ENCODE measurements at places on chromosomes 3 and 15.

GRCh38 chr3:124995460-124995994 lies 60.3 kb downstream of the HEG1 start:
- no peaks in the 10 kb centered on the region for H3K27me3 ChIP-seq
- no peak overlapping the region for H3K27ac ChIP-seq

GRCh38 chr3:142904639-142905436 lies 16.0 kb upstream of the PCOLCE2 start:
- H3K4me1 ChIP-seq, result no peaks in the 10 kb centered on the region
- no peak for DNase-seq
- no peak overlapping the region for H3K4me3 ChIP-seq
- no peaks in the 10 kb centered on the region for H3K36me3 ChIP-seq
- no peaks in the 10 kb centered on the region for H3K27me3 ChIP-seq

DNA sequence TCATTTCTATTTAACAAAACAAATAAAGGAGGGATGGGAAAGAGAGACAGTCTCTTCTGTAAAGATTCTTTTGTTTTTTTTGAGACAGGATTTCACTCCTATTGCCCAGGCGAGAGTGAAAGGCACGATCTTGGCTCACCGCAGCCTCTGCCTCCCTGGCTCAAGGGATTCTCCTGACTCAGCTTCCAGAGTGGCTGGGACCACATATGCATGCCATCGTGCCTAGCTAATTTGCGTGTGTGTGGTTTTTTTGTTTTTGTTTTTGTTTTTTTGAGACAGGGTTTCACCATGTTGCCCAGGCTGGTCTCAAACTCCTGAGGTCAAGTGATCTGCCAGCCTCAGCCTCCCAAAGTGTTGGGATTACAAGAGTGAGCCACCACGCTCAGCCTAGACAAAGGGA lies 23.3 kb downstream of the STAG1 start:
- peaks cover 14% of the 10 kb centered on the region for H3K4me1 ChIP-seq
- no peaks in the 10 kb centered on the region for H3K27me3 ChIP-seq
- no peak overlapping the region for H3K27ac ChIP-seq
- no peak overlapping the region for H3K4me3 ChIP-seq
- DNase-seq, result no peak

GRCh38 chr3:40649346-40649745 lies 124.6 kb downstream of the ZNF621 start:
- H3K36me3 ChIP-seq, result no peaks in the 10 kb centered on the region
- H3K4me1 ChIP-seq, result peaks cover 1% of the 10 kb centered on the region
- H3K27ac ChIP-seq, result no peak overlapping the region
- no peak for DNase-seq
- H3K4me3 ChIP-seq, result no peak overlapping the region
- no peaks in the 10 kb centered on the region for H3K27me3 ChIP-seq

DNA sequence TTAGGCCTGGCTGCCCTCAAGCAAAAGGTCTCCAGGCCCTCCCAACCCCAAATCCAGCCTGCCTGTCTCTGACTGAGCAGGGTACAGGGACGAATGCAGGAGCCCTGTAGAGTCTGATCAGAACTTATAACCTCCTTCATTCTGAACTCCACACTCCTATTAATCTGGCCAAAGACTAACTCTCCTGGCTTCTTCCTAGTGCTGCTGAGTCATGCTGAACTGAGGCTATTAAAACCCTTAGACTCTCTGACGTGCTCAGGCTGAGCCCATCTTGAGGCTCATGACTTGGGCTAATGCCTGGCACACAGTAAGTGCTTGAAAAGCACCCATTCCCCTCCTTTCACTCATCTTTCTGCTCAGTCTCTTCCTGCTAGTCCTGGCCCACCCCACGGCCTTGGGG lies 81.9 kb downstream of the NUP210 start:
- DNase-seq, result no peak
- no peaks in the 10 kb centered on the region for H3K4me1 ChIP-seq
- H3K27me3 ChIP-seq, result no peaks in the 10 kb centered on the region
- H3K36me3 ChIP-seq, result no peaks in the 10 kb centered on the region
- no peak overlapping the region for H3K27ac ChIP-seq
